AG04450 (cell line): ENCODE measurements at places on chromosomes 12 and 14. TPM values are rescaled to one million over a fixed set of nuclear protein-coding genes. Genes with fewer than 3 reads are reported as not detected.

The PHETA1 gene
- 3.5 TPM in 2 replicates for polyA plus RNA-seq

- no peak for DNase-seq
These were observed 46.6 kb upstream of the TPH2 start for GRCh38 chr12:71892059-71892458.

The FIGNL2 gene
- polyA plus RNA-seq, result 0.22 and 0.26 TPM in 2 replicates

- no peak for DNase-seq
These were observed 18.5 kb downstream of the MAP3K12 start for GRCh38 chr12:53480491-53481442.

GRCh38 chr12:7118881-7119280 lies 9.8 kb downstream of the RBP5 start:
- DNase-seq, result no peak

- no peak for DNase-seq
These were observed 85.7 kb downstream of the SAMD4A start for GRCh38 chr14:54652605-54653052.

The MFAP5 gene
- 0.36 and 0.60 TPM in 2 replicates for polyA plus RNA-seq

The PRR4 gene
- 3.2 and 4.3 TPM in 2 replicates for polyA plus RNA-seq
